ENCODE measurements at places on chromosomes 5 and 9.

DNA sequence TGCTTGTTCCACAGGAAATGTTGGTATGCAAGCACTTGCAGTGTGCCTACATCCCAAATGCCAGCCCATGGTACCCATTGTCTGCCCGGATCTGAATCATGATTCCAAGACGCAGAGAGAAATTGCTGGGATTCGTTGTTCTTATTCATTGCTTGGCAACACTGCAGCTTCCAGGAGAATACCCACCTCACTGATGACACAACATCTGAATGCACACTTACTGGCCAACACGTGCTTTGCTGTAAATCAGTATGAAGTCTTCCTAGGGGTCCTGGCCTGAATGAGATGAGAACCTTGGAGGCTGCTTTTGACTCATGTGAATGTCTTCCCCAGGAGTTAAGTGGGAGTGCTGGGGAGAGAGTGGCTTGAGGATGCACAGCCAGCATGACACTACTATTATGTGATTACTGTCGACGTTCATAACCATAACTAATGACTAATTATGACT lies 11.6 kb downstream of the SRD5A1 start:
- DNase-seq = no peak

DNA sequence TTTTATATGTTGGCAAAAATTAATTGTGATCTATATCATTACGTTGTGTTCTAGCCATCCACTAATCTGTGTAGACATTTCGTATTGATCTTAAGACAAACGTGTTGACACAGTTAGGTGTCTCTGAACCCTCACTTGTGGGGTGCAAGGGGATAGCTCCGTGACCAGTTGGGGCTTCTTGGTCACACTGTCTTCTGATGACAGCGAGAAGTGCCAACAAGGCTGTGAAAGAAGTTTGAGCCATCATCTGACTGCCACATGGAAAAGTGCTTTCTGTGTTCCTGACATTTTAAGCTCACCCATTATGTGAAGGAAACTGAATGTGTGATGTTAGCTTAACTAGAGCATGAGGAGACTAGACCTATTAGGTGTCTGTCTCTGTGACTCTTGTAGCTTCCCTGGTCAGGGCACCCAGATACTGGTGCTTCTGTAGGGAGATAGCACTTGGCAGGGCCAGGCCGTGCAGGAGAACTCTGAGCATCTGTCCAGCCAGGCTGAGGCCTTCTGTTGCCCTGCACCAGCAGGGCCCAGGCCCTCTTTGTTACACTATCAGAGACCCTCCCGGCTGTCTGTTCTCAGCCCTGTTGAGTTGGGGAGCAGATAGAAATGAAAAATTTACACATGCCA lies 52.8 kb upstream of the PHF2 start:
- DNase-seq = no peak

DNA sequence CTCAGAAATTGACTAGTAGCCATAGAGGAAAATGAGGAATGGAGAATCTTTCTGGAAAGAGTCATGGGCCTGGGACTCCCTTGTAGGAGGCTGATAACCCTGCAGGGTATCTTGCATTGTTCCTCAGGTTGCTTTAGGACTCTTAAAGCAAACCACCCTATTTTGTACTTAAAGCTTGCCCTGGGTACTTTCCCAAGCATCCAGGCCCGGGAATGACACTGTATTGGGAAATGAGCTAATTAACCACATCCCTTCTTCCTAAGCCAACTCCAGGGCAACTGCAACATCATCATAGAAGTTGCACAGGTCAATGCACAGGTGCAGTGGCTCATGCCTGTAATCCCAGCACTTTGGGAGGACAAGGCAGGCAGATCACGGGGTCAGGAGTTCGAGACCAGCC lies 55.9 kb downstream of the UGCG start:
- DNase-seq = no peak

- no peak for DNase-seq
Measured at GRCh38 chr5:53512539-53512938, 32.1 kb downstream of the FST start.

- no peak for DNase-seq
Measured at GRCh38 chr5:120509053-120509452, 45.0 kb downstream of the PRR16 start.

DNA sequence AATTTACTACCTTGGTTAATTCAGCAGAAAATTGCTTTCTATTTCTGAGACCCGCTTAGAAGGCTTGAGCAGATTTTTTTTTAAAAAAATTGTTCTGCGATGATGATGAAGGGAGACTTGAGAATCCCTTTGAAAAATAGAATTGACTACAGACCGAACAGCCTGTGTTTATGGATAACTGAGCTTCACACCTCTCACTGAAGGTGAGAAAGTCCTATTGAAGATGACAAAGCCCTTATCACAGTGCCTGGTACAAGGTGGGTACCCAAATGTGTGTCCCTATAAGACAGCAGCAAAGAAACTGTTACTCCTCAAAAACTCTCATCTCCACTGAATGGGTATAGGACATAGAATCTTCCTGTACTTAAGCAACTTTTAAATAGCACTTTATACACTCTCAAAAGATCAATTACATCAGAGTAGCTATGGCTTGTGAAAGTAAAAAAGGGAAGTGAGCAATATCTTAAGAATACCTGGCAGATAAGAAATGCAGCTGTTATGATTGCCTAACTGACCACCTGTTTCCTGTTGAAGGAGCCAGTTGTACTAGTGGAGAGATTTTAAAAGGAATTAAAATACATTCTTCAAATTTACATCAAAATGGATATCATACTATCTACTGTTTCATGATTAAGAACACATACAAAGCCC lies 419.7 kb downstream of the CHSY3 start:
- no peak for DNase-seq

GRCh38 chr5:110625376-110625999 lies 101.0 kb downstream of the TMEM232 start:
- no peak for DNase-seq

DNA sequence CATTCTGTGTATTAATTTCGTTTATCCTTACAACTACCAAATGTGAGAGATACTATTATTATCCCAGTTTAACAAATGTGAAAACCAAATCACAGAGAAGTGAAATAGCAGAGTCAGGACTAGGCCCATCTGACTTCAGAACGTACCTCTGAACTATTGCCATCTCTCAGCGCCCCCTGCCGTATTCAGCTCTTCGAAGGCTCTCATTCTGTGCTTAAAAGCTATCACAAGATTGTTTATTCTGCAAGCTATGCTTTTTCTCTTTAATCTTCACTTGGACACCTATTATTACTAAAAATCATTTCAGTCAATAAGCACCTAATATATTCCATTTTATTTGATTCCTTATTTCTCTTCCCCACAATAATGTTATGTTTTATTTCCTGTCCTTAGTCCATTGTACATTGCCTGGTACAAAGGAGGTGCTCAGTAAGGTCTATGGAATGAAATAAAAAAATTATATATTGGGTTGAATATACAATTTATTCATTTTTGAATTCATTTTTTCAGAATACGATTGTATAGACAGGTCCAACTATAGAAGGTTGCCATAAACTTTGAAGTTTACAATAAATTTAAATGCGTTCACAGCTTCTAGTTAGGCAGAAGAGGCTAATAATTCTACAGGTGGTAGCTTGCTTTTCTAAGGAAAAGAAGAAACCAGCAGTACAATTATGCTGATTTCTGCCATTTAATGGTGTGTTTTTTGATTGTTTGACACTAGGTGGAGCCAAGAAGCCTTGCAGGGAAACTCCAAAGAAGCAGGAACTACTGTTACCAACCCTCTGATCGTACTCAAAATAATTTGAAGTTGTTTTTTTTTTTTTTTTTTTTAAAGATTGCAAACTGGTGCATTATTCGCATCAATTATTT lies 202.2 kb upstream of the DMRTA1 start:
- no peak for DNase-seq

DNA sequence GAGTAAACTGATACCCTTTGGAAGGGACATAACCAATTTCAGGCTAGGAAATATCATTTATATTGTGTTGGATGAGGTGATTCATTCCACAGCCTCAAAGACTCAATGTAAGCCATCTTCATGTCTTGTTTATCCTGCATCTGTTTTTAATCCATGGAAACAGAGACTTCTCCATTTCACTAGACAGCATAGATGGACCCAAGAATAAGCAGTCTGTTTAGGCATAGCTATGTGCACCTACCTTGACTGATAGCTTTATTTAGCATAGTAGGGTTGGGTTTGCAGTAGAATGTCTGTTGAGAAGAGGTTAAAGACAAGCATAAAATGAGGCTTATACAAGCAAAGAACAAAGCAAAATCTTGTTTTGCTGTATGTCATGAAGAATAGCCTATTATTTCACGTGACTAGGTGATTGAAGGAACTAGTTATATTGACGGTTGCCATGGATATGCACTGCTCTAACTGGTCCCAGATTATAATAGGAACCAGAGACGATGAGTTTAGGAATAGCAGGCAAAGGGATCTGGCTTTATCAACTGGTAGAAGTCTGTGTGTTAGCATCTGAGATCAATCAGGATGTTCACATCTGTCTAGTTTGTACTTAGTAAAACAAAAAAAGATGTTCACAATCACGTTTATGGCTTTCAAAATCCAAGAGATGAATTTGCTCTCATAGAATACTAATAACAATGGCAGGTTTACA lies 154.8 kb upstream of the KLF9 start:
- no peak for DNase-seq
